ENCODE measurements at places on chromosomes 5 and 9.

GRCh38 chr5:173256800-173257199 lies 21.8 kb upstream of the NKX2-5 start:
- DNase-seq: no peak

DNA sequence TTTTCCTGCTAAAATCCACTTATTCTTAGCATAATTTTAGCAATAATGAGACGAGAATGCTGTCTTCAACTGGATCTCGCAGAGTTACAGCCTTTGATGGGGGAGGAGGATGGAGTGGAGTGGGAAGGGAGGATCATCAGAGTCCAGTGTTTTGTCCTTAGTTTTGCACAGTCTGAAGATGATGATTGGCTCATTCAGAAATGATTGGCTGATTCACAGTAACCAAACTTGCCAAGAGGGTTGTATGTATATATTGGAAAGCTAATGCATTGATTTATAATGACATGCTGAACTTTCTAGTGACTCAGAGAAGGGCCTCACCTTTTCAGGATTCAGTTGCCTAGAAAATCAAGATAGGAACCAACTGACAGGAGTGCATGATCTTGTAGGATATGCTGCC lies 448.0 kb downstream of the CCDC171 start:
- no peak for DNase-seq

- no peak for DNase-seq
These were observed 10.9 kb downstream of the POLK start for GRCh38 chr5:75522542-75522941.

DNA sequence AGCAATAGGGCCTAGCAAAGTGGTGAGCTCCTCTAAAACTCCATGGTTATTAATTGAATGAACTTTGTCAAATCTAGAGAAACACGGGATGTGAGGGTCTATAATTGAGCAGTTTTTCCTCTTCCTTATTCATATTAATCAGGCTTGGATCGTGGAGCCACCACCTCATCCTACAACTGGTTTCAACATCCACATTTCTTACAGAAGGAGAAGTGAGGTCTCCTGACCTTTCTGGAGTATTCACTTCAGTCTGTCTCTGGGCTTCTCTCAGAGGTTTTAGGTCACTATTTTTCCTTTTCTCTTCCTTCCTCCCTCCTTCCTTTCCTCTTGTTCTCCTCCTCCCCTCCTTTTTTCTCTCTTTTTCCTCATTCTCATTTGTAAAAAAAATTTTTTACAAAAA lies 177.3 kb upstream of the ACTBL2 start:
- DNase-seq: no peak

DNA sequence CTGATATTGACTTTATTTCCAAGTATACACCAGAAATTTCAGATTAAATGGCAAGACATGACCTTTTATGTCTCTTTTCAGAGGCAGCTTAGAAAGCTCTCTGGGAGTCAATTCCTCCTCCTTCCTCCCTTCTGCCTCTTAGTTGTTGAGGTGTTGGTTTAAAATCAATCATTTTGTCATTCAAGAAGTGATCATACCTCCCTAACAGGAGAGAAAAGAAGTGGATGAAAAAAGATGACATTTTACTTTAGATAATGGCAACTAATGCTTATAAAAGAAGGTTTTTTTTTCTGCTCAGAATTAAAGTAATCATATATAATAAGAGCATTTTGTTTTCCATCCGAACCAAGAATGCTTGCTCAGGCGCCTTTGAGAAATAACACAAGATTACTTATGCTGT lies 448.7 kb downstream of the CTNND2 start:
- DNase-seq: no peak

GRCh38 chr9:137452006-137452760 lies 7.0 kb downstream of the NSMF start:
- DNase-seq: no peak

DNA sequence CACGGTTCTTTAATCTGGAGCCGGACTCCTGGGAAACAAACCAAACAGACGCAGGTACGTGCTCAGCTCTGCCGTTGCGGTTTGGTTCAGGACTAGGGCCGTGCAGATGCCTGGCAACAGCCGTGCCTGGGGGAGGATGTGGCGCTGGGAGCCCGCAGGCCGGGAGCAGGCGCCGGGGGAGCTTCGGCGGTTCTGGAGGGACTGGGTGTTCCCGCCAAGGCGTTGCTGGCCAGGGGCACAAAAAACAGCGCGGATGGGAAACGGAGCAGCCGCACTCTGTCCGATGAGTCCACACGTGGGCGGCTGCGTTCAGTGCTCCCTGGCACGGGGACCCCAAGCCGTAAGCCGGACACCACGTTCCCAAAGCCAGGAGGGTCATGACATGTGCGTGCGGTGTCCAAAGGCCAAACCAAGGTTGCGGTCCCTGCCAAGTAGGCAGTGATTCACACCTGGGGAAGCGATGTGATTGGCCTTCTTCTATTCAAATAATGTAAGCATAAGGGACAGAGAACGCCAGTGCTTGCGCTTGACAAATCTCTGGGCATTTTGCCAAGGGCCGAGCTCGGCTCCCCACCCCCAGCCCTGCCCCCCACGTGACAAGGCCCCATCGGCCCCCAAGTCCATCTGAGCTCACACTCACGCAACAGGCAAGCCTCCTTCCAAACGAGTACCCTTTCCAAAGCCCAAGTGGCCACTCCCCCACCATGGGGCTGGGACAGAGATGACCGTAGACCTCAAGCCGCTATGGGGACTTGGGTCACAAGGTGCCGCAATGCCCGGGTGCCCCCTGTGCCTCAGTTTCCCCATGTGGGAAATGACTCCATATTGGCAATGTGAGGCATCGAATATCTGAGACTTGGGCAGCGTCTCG lies 49.7 kb upstream of the NKD2 start:
- peak; percentile 45 for DNase-seq

GRCh38 chr9:137168573-137168903 lies 1.3 kb downstream of the LRRC26 start:
- DNase-seq: no peak

DNA sequence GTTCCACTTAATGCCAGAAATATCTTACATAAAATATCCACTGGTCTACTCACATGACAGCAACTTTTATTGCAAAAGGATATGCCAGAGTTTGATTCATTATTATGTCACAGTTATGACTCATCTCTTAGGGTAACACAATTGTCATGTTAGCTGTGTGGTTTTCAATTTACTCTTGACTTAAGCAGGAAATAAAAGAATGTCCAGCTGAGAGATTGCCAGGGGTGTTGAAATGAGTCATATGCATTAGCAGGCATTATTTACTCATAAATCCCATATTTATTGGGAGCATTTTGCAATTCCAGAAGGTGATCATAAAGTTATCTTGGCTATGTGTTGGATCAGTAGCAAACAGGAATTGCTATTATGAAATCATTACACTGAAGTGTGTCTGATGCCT lies 1164.6 kb upstream of the CDH18 start:
- DNase-seq: no peak

DNA sequence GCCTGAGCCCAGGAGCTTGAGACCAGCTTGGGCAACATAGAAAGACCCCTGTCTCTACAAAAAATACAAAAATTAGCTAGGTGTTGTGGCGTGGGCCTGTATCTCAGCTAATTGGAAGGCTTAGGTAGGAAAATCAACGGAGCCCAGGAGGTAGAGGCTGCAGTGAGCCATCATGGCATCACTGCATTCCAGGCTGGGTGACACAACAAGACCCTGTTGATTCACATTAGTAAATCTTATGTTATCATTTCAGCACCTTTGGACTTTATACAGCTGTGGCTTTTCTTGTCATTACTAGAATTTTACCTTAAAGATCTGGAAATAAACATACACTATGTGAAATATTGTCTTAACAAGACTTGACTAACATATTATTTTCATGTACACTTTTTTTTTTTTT lies 185.0 kb downstream of the ZNF608 start:
- DNase-seq: no peak

DNA sequence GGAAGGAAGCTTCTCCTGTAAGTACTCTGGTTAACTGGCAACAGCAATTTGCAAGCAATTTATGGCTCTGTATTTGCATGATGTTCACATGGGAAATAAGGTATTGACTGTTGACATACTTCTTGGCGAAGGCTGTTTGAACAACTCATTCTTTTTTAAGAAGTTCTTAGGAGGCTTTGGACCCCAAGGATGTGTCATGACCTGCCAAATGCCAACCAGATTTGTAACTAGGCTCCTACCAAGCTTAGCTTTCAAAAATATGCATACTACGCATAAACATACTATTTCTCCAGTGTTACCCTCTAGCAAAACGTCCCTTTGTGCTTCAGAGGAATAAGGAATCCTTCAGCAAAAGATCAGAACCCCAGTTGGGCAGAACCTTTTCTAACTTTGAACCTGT lies 165.2 kb upstream of the MSX2 start:
- DNase-seq: no peak

DNA sequence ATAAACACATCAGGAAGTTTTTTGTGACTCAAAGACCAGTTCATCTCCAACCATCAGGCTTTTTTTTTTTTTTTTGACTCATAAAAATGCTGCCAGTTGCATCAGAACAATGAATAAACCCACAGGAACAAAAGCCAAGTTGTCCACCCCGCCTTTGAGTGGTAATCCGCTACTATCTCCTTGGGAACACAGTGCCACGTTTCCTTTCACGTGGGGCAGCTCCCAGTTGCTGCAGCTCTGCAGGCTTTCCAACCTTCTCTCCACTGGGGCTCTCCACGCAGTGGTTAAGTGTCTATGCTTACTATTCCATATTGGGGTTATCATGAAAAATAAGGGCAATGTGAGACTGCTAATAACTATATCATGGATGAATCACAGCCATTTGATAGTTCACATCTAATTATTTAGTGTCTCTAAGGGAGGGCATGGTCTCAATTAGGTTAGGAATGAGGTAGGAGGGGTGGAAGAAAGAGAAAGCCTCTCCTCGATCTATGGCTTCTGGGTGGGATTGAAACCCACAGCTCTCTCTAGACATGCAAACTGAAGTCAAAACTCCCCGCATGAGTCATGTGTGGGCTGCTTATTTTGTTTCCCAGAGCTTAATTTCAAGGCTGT lies 55.8 kb upstream of the ACTBL2 start:
- DNase-seq: peak; percentile 87

DNA sequence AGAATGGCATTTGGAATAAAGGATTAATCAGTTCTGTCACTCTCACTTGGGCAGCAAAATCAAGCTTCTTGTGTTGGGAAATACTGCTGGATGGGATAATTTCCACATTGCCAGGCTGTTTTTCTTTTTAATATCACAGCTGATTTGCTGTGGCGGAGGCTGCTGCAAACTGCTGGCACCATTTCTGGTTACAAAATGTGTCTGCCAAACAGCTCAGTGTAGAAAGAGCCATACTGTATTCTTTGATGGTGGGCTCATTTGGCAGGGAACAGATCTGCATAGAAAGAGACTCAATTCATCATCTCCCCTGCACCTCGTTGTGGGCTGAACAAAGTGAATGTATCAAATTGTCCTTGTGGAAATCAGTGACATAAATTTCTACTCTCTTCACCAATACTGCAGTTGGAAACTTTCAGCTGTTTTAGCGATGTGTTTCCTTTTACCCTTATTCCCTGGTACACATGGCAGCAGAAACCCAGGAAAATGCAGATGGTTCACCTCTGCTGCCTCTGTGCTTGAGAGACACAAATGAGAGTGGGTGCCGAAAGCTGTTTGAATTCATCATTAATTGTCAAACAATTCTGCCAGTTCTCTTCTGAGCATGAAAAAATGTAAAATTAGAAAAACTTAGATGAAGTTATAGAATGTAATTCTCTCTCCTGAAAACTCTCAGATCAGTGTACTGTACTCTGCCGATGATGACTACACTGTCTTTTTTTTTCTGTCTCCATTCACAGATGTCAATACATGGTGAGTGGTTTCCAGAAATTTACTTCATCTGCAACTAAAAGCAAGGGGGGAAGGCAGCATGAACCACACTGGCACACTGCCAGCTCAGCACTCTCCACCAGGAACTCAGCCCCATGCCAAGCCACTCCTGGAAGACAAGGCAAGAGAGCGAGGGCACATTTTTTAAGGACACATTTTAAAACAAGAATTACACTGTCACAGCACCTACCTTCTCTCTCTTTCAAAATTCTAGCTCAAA lies 75.0 kb downstream of the HMHB1 start:
- DNase-seq: peak; percentile 53

- peak; percentile 42 for DNase-seq
These were observed 40.1 kb downstream of the SMARCA2 start for GRCh38 chr9:2055203-2055658.

GRCh38 chr5:72156946-72157624 lies 49.8 kb downstream of the MAP1B start:
- peak; percentile 80 for DNase-seq

GRCh38 chr9:36828611-36829013 lies 205.5 kb downstream of the PAX5 start:
- DNase-seq: no peak

DNA sequence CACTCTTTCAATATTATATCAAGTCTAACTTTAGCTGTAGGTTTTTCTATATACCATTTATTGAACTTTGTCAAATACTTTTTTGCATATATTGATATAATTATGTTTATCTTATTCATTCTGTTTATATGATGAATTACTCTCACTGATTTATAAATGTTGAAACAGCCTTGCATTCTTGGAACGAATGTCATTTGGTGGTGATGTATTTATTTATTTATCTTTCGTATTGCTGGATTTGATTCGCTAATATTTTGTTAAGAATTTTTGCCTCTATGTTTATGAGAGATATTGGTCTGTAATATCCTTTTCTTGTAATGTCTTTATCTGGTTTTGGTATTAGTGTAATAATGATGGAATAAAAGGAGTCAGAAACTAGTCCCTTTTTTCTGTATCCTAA lies 563.9 kb downstream of the ANXA1 start:
- DNase-seq: no peak

DNA sequence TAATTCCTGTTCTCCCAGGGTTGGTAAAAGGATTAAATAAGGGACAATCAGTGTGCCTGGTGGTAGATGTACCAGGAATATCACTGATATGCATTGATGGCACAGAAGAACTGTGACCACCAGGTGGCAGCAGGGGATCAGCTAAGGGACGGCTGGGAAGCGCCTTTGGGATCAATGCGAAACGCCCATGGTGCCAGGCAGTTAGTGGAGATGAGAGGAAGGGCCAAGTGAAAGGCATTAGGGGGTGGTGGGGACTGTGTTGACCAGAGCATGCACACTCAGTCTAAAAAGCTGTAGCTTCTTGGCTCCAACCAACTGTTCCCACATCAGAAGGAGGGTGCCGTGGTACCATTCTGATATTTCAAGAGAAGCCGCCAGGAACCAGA lies 55.6 kb downstream of the ARHGEF37 start:
- DNase-seq: peak; percentile 86

GRCh38 chr5:108320231-108320630 lies 61.7 kb downstream of the FBXL17 start:
- DNase-seq: no peak

- DNase-seq: no peak
These were observed 765.2 kb upstream of the NUDT12 start for GRCh38 chr5:104327801-104328200.

GRCh38 chr9:5514617-5515260 lies 4.4 kb downstream of the PDCD1LG2 start:
- no peak for DNase-seq

DNA sequence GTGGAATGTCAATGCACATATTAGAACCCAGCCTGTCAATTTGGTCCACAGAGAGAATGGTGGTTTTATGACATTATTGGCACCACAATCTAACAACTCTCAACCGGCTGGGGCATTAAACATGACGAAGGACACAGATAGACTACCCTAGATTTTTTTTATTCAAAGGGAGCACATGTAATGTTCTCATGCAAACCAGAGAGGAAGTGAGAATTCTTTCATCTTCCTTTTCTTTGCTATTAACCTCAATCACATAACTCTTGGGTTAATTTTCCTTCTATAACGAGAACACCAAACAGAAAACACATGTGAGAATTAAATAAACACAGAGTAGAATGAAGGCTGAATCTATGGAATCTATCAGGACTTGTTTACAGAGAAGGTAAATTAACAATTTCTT lies 94.9 kb upstream of the TNC start:
- DNase-seq: no peak

GRCh38 chr5:133147411-133147810 lies 95.6 kb downstream of the HSPA4 start:
- DNase-seq: no peak

Data from AG20443 (cell line).